ENCODE measurements at places on chromosomes 1 and 21.

- no peak for DNase-seq
Measured at GRCh38 chr21:45022348-45022675, 52.1 kb upstream of the ADARB1 start.

GRCh38 chr1:101190441-101190840, 46.4 kb upstream of the S1PR1 start:
- DNase-seq: peak; percentile 57

DNA sequence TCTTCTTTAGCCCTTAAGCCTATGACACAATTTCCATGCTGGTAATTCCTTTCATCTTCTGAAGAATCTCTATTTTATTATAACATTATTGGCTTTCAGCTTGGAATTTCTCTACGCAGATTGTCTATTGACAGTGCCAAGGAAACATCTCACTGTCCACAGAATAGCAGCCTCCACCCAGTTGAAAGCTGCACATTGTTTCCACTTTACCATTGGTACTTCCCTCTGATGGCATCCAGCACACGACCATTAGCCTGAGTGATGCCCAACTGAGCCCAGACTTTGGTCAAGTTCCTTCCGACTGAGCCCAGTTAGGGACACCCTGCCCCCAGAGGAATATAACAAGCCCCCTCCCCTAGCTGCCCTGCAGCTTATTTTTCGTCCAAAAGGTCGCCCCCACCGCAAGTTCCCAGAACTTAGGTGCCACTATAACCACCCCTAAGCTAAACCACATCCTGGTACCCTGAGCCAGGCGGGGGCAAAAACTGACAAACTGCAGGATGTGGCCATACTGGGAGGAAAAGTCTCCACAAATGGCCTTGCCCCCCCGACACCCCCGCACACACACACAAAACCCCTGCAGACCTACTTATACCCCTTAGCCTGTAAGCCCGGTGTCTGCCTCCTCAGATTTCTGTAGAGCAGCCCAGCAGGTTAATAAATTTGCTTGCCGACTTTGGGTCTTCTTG, 13.2 kb downstream of the GBP5 start:
- no peak for DNase-seq

DNA sequence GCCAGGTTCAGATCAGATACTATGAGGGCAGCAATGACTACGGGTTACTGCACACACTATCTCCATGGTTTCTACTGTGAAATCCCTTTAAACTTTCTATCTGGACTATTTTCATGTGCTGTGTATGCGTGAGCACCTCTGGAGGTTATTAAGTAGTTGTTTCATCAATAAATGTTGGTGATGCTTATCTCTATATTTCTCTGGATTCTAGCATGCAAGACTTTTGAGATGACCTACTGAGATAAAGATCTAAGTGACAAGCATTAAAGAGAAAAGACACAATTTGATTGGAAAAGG, 194.0 kb downstream of the NRIP1 start:
- DNase-seq: no peak

DNA sequence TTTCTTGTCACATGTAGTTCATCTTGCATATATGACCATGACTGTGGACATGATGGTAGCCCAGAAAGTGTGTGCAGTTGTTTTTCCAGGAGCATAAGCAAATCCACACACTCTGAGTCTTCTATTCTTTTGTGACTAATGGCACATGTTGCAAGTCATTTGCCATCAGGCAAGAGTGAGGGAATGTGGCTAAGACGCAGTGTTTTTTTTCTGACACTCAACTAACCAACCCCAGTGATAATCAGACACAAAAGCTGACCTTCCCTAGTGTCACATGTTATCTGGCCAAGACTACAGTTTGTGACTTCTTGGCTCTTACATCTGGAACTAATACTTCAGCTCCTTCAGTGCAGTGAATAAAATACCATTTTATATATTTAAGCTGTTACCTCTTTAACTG, 108.8 kb downstream of the ITSN1 start:
- peak; percentile 28 for DNase-seq

DNA sequence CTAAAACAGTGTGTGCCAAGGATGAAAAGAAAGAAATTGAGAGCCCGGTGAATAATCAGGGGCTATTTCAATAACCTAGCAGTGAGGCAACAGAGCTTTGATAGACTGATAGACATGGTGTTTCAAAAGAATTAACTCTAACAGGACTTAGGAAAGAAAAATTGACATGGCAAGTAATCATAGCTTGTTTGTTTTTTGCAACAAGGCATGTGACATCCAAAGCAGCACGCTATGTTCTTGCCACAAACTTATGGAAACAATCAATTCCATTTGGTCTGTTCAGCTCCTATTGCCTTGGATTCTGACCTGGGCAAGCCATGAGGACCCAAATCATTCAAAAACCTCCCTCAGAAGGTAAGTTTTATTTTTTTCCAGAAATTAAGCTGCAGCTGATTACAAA, 608.5 kb downstream of the SMYD3 start:
- no peak for DNase-seq

- no peak for DNase-seq
Measured at GRCh38 chr1:200857804-200858203, 15.0 kb upstream of the GPR25 start.

GRCh38 chr1:193747579-193747978, 561.2 kb upstream of the B3GALT2 start:
- peak; percentile 28 for DNase-seq

DNA sequence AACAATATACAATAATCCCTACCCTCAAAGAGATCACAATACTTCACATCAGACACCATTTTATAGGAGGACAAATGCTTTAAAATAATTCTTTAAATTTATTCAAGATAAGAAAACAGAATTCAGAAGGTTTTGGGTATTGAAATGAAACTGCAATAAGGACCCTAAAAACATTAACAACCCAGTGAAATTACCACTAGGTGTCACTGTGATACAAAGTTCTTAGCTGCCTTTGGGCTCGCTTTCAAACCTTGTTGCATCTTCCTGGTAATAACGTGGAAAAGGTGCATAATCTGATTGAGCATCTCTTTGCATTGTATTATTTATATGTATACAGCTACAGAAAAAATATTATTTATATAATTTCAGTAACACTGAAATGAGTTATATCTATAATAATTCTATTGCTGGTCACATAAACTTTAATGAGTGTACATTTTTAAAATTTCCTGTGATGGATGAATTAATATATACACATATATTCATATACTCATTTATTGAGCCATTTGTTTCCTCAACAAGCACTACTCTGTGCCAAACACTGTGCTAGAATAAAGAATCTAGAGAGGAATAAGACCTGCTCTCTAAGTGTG, 185.2 kb downstream of the FAF1 start:
- peak; percentile 68 for DNase-seq
